Smooth muscle cell of bladder (primary cell): ENCODE measurements at places on chromosomes 12 and 14. TPM values are rescaled to one million over a fixed set of nuclear protein-coding genes. Genes with fewer than 3 reads are reported as not detected.

Gene NOS1
- under 0.01 TPM in 1 of 2 replicates, not detected in the other for total RNA-seq

Gene GLIPR1L1
- not detected in 2 replicates for total RNA-seq

Gene PSMC6
- 86.5 and 100 TPM in 2 replicates for total RNA-seq

Gene LHX5
- not detected in 2 replicates for total RNA-seq

Gene PTPN11
- total RNA-seq = 89.3 and 130 TPM in 2 replicates

Gene GDF3
- not detected in 2 replicates for total RNA-seq

Gene RFX4
- not detected in 2 replicates for total RNA-seq

Gene TRHDE
- total RNA-seq = 3.5 and 18.3 TPM in 2 replicates

Gene NUBPL
- total RNA-seq = 8.6 and 9.5 TPM in 2 replicates

Gene SLC5A8
- not detected in 2 replicates for total RNA-seq

Gene NRL
- total RNA-seq = 0.28 and 0.46 TPM in 2 replicates
